ENCODE measurements at places on chromosomes 12 and 14. TPM values are rescaled to one million over a fixed set of nuclear protein-coding genes. Genes with fewer than 3 reads are reported as not detected.

DNA sequence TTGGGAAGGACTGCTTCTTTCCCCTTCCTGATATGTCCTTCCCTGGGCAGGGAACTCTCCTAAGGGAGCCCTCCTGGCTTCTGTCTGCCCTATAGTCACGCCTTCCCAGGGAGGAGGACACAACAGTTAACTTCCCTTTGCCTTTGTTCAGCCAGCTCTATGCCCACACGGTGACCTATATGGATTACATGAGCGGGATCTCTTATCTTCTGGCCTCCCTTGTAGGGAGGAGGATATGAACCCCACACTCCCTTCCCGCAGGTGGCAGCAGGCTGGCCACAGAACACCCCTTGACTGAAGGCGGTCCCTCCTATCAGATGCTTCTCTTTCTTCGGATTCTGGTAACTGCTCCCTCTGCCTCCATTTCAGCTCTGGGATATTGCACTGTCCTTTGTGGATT is 135.6 kb upstream of the MAX start:
- DNase-seq = peak; percentile 27
- peak overlapping the region; percentile 80 for H3K27ac ChIP-seq
- H3K4me3 ChIP-seq = no peak overlapping the region
- H3K4me1 ChIP-seq = peaks cover 34% of the 10 kb centered on the region
- H3K36me3 ChIP-seq = no peaks in the 10 kb centered on the region

DNA sequence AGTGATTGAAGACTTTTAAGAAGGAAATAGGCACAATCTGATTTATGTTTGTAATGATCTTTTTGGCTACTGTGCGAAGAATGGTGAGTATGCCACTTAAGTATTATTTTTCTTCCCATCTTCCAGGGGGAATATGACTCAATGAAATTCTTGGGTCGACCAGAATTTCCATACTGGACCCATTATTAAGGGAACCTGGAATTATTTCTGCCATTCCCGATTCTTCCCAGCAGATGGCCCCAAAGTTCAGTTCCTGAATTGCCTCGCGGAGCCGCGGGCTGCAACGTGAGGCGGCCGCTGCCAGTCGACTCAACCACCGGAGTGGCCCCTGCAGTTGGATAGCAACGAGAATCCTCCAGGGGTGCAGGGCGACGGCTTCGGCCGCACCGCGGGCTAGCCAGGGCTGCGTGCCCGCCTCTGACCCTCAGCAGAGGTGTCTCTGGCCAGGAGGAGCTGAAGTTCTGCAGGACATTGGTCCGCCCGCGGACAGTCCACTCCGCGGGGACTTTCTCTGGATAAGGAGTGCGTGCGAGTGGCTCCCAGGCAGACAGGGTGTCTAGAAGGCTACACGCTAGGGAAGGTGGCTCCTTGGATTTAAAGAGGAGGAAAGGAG is 628 bp upstream of the TSHR start:
- H3K36me3 ChIP-seq = no peaks in the 10 kb centered on the region
- peak; percentile 92 for DNase-seq
- H3K4me3 ChIP-seq = peak overlapping the region; percentile 81
- peaks cover 4% of the 10 kb centered on the region for H3K4me1 ChIP-seq
- peaks cover 18% of the 10 kb centered on the region for H3K27me3 ChIP-seq

GLTP gene
- polyA plus RNA-seq = 92.8 TPM

KRT86 gene
- 0.27 TPM for polyA plus RNA-seq

DNA sequence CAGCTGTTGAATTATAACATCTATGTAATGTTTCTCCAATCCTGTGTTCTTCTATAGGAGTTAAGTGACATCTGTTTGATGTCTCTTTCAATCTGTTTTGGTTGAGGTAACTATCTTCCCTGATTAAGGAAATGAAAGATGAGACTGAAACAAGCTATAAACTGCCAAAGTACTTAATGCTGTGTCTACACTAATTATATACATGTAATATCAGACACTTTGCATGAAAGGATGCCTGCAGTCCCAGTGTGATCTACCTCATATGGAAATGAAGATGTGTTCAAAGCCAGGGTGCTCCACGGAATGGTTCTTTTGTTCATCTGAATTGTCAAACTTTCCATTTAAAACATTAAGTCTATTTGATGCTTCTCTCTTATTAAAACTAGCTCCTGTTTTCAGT is 958.3 kb downstream of the GALC start:
- H3K27me3 ChIP-seq = no peaks in the 10 kb centered on the region
- H3K4me3 ChIP-seq = no peak overlapping the region
- no peaks in the 10 kb centered on the region for H3K36me3 ChIP-seq
- no peak overlapping the region for H3K27ac ChIP-seq

All from GM23248 (cell line).